ENCODE measurements at places on chromosomes 16 and 17. TPM values are rescaled to one million over a fixed set of nuclear protein-coding genes. Genes with fewer than 3 reads are reported as not detected.

ATXN1L gene
- 36.9 TPM for polyA plus RNA-seq

CES2 gene
- polyA plus RNA-seq: 45.2 TPM

NSMCE1 gene
- polyA plus RNA-seq: 83.3 TPM

CD300LB gene
- polyA plus RNA-seq: 0.11 TPM
